ENCODE measurements at places on chromosomes 16 and 17. TPM values are rescaled to one million over a fixed set of nuclear protein-coding genes. Genes with fewer than 3 reads are reported as not detected.

The TPSAB1 gene
- not detected for total RNA-seq

The ALOX12B gene
- 0.35 TPM for total RNA-seq

The TMC7 gene
- 0.43 TPM for total RNA-seq

The SULT1A3 gene
- 6.6 TPM for total RNA-seq

The ITGAX gene
- total RNA-seq = 0.23 TPM

The GHDC gene
- 15.7 TPM for total RNA-seq

The KRT13 gene
- 1.0 TPM for total RNA-seq

The HOXB1 gene
- total RNA-seq = not detected

The SMIM22 gene
- total RNA-seq = 0.98 TPM

The PRDM7 gene
- not detected for total RNA-seq
